GM04503 (cell line): ENCODE measurements at places on chromosomes 11 and 22.

DNA sequence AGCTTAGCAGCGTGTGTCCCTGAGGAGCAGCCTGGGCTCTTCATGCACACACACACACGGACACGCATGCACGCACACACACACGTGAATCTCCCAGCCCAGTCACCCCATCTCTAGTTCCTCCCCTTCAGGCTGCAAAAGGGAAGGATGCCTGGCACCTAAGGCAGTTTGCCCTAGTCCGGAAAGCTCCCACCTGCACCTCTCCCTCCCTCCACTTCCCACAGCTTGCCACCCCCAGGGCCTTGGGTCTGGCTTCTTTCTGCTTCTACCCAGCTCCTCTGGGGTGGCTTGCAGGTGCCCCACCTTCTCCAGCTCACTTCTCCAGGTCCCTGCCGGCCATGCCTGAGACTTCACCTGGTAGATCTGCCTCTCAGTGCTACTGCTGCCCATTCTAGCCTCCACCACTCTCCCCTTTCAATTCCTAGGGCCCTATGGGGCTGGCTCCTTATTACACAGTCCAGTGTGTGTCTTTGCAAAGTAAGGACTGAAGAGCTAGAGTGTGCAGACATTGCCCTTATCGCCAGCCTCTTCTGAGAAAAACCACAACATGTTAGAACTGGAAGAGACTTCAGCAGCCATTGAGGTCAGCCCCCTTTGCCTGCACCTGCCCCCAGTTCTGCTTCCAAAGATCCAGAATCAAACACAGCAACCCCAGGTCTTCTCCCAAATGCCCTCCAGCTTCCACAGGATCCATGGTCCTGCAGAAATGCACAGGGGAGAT is 33.5 kb upstream of the CHST1 start:
- no peak for DNase-seq

- no peak for DNase-seq
Observed at GRCh38 chr11:64849598-64850356, 5.3 kb upstream of the CDC42BPG start.

GRCh38 chr22:46109474-46110003 is 40.8 kb upstream of the PPARA start:
- no peak for DNase-seq

DNA sequence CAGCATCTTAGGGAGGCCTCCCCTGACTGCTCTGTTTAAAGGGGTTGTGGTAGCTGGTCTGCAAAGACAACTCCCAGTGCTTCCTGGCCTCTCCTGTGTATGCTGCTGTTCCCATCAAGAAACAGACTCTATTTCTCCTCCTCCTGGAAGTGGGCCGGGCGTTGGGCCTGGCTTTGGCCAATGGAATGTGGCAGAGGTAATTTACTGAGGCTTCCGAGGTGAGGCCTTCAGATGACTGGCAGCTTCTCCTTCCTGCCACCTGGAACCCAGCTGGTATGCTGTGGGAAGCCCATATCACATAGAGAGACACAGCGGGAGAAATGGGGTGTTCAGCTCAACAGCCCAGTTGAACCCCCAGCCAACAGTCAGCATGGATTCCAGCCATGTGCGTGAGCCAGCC is 25.1 kb upstream of the EIF3D start:
- DNase-seq: no peak

DNA sequence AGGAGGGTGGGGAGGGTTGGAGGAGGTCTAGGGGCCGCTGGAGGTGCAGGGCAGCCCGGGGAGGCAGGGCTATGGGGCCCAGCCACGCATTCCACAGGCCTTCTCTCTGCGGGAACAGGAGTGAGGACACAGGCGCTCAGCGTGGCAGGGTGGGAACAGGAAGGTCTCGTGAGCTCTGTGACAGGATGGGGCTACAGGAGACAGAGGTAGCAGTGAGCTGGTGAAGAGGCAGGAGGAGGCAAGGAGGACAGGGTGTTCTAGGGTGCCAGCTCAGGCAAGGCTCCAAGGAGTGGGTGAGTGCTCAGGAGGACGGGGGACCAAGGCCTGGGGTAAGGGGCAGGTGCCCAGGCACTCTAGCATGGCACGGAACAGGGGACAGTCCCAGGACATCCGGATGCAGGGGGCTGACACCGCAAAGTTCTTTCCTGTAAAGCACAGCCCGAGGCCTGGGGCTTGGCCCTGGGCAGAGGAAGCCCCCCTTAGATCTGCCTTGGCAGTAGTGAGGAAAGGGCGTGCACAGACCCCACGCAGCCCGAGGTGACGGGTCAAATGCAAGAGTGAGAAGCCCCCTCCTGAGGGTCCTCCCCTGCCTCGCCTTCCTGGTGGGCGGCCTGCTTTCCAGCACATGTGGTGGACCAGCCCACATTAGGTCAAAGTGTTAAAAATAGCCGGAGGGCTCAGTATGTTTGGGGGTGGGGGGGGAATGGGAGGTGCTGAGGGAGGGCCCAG is 4.7 kb upstream of the NEAT1 start:
- no peak for DNase-seq

DNA sequence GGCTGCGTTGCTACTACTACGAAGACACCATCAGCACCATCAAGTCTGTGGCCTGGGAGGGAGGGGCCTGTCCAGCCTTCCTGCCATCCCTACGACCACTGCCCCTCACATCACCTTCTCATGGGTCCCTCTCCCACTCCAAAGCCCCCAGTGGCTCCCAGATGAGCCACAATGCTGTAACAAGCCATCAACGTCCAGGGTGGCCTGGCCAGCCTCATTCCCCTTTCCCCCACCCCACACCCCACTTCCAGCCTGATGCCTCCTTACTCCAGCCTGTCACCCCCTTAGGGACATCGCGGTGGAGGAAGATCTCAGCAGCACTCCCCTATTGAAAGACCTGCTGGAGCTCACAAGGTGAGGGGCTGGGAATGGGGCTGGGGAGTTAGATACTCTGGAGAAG is 14.9 kb downstream of the NCF4 start:
- no peak for DNase-seq

- no peak for DNase-seq
Observed at GRCh38 chr11:47384498-47384897, 6.2 kb upstream of the SPI1 start.

DNA sequence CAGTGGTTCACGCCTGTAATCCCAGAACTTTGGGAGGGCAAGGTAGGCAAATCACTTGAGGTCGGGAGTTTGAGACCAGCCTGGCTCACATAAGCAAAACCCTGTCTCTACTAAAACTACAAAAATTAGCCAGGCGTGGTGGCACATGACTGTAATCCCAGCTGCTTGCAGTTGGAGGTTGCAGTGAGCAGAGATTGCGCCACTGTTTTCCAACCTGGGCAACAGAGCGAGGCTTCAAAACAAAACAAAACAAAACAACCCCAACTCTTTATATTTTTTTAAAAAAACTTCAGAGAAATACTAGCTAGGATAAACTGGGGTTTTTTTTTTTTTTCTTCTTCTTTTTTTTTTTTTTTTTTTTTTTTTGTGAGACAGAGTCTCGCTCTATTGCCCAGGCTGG is 31.8 kb upstream of the RAPSN start:
- DNase-seq: no peak

DNA sequence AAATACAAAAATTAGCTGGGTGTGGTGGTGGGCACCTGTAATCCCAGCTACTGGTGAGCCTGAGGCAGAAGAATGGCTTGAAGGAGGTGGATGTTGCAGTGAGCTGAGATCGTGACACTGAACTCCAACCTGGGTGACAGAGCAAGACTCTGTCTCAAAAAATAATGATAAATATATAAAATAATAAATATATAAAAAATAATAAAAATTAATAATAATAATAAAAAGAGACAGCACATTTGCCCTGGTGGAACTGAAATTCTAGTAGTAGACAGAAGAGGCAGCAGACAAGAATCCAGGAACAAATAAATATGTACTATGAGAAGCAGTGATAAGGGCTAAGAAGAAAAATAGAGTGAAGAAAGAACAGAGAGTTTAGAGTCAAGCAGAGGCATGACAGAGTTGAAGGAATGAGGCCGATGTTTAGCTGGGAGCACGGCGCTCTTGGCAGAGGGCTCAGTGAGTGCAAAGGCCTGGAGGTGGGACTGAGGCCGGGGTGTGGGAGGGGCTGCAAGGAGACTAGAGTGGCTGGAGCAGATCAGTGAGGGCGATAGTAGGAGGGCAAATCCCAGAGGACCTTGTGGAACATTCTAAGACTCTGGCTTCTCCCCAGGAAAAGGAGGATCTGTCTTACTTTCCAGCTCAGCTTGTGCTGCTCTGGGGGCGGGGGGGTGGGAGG is 410.3 kb downstream of the MN1 start:
- DNase-seq: no peak

DNA sequence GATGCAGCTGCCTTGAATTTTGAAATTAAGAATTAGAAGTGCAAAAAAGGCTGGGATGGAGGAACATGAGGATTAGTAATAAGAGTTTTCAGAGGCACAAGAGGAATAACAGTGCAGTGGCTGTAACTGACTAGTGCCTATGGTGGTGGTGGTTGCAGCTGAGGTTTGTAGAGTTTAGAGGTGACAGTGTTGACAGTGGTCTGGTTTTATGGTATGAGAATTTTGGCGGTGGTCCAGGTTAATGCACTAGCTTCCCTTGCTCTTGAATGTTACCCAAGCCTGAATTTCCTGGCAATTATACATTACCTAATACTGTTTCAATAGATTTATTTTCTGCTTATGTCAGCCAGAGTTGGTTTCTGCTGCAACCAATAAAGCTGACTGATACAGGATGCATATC is 112.8 kb upstream of the C11orf87 start:
- DNase-seq: no peak
